NK-92 treated with Interleukin-12 subunit alpha and Interleukin-12 subunit beta, amount 100 ng/mL, for 24 hours (cell line): ENCODE measurements at places on chromosomes 7 and 10.

GRCh38 chr10:88764110-88764509 is 4.3 kb downstream of the LIPN start:
- no peak for DNase-seq

- DNase-seq, result no peak
Measured at GRCh38 chr7:69419934-69420333, 178.3 kb upstream of the AUTS2 start.

GRCh38 chr10:5829267-5829666 is 16.0 kb upstream of the GDI2 start:
- no peak for DNase-seq

- DNase-seq, result no peak
Measured at GRCh38 chr7:137342828-137343261, 688 bp downstream of the PTN start.

GRCh38 chr10:110226926-110227641 is 19.7 kb downstream of the MXI1 start:
- no peak for DNase-seq

- no peak for DNase-seq
Measured at GRCh38 chr7:158259141-158259540, 328.5 kb downstream of the PTPRN2 start.
